ENCODE measurements at places on chromosomes 5 and 9.

DNA sequence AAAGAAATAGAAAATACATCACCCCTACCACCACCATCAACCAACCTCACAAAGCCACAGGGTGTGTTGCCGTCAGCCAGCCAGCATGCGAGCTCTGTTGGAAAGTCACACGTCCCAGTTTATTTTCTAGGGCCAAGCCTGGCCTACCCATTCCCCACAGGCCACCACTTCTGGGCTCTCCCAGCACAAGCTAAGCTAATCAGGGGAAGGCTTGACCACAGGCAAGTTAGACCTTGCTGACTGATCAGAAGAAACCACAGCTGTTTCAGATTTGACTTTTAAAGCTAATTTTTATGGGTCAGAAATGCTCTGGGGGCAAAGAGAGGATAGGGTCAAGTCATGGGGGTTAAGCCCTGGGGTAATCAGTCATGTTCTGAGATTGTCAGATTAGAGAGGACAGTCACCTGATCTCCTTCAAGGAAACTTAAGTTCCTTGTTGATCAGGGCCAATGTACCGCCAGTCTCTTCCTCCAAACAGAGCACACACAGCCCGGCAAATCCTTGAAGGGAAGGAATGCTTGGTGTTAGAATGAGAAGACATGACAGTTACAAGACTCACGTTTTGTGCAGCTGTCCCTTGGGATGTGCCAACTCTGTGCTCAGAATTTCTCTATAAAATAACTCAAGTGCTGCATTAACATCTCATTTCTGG lies 7.6 kb downstream of the SHB start:
- DNase-seq, result no peak

DNA sequence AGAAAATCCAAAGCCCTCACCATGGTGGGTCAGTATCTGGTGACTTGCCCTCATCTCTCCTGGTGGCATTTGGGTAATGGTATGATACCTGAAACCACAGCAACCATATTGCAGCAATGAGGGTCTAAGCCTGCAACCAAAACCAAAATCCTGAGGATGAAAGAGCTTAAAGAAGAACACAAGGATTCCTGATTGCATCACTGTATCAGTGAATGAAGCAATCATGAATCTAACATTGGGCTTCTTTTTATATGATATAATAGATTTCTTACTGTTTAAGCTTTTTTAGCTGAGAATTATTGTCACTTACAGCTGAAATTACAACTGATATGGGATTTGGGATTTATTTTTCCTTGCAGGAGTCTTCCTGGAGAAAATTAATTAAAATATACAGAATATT lies 269.9 kb downstream of the MEF2C start:
- no peak for DNase-seq

DNA sequence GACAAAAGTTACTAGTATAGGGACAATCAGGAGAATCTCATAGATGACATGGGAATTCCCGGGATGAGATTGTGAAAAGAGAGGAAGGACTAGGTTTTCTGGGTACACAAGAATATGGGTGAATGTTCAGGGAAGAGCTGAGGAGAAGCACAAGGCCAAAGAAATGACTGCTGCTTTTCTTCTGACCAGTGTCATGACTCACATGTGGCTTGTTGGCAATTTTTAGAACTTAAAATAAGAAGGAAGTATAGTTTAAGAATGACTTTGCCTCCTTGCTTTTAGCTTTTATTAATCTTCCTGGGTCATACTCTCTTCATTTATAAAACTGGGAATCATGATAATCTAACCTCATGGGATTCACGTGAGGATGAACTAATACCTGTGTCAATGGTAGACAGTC lies 652.4 kb upstream of the MEF2C start:
- DNase-seq, result no peak

DNA sequence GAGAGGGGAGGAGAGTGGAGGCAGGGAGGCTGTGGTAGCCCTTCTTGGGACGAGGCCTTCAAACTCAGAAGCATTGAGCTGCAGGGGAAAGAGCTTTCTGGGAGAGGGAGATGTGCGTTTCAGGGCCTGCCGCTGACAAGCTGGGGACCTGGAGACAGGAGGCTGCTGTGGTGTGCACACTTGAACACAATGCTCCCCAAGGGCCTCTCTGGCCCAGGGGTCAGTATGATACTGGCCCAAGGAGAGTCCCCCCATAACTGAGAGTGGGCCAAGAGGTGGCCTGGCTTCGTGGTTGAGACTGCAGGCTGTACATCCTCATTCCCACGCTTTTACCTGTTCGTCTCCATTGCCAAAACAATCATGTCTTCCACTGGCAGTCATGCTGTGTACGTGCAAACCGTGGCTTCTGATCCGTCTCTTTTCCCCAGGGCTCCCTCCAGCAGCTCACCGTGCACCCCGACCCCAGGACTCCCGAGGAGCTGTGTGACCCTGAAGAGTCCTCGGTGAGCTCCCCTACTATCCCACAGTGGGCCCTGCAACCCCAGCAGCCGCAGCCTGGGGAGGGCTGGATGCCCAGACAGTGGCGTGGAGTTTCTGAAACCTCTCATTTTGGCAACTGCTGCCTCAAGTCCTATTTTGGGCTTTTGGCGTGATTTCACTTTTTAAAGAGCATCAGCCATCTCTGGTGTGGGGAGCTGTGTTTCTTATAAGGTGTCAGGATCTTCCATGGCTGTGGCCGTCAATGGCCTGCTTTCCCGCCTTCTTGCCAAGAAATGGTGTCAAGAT lies 43.4 kb downstream of the COL15A1 start:
- DNase-seq, result no peak

GRCh38 chr5:135264451-135265440 lies 134.3 kb downstream of the MACROH2A1 start:
- DNase-seq, result no peak

DNA sequence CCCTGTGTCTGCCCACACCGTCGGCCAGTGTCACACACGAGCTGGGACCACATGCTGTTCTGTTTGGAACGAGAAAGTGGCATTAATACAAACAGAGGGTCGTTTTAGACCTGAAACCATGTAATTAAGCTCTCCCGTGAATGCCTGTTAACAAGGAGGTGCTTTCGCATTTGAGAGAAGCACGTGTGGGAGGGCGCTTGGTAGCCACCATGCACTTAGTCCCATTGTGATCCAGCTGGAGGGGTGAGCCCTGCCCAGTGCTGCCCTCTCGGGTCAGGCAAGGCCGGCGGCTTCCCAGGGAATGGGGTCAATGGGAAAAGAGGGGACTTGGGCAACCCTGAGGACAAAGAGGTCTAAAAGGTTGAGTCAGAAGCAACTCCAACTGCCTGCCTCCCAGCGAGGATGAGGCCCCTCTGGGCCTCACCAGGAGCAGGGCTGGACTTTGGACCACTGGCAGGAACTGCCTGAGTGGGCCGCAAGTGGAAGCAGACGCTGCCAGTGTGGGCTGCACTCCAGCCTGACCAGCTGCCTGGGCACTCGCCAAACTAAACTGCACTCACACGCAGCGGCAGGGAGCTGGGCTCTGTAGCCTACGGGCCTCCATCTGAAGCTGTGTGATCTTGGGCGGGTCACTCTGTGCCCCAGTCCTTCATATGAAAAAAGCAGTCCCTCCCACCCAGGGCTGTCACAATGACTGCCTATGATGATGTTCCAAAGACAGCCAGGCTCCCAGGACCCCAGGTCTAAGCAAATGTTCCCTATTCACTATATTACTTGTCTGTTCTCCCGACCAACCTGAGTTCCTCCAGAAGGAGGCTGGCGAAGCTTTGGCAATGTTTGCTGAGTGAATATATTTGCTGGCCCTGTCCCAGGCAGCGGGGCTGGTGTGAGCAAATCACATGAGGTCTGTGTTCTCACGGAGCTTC lies 195.7 kb downstream of the CDK5RAP2 start:
- DNase-seq, result no peak

GRCh38 chr5:8057769-8058168 lies 188.8 kb downstream of the MTRR start:
- DNase-seq, result no peak

GRCh38 chr9:26292943-26293342 lies 599.7 kb downstream of the CAAP1 start:
- DNase-seq, result no peak

DNA sequence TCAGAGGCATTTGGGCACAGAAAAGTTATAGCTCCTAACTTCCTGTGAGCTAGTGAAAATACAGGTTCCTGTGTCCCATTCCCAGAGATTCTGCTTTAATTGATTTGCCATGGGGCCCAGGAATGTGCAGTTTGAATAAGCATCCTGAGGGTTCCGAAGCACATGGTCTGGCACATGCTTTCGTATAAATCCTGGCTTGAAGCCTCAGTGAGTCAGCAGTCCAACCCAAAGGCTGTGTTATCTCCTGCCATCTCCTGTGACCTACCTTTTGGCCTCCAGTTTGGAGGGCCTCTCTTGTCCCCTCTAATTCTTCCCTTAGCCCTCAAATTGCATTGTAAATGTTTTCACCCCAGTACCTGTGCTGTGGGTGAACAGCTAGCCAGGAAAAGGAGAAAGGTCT lies 183.8 kb downstream of the NR3C1 start:
- no peak for DNase-seq

GRCh38 chr5:57824047-57824446 lies 341.4 kb upstream of the ACTBL2 start:
- no peak for DNase-seq

DNA sequence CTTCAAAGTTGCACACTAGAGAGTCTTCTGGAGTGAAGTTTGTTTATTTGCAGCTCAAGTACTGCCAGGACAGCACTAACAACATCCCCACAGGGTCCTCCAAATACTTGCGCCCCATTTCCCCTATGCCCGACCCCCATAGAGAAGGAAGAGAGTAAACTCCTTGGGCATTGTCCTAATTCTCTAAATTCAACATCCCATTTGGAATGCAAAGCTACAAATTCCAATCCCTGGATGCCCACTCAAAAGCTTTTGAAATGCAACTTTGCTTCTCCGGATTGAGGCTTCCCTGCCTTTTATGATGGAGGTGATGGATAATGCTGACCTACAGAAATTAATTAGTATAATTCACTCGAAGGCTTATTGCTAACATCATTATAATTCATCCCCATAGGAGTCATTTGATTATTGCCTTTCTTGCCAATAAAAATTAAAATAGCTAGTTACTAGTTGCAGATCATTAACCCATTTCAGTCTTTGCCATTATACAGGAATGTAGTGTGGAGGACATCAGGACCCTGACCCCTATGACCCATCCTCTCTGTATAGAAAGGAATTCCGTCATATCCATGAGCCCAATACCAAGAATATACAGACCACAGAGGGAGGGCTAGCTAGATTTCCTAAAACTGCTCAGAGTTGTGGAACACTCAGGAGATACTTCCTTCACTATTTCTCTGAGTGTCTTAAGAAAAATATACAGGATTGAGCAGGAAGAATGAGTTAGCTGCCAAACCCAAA lies 277.6 kb downstream of the ZNF608 start:
- DNase-seq, result no peak

DNA sequence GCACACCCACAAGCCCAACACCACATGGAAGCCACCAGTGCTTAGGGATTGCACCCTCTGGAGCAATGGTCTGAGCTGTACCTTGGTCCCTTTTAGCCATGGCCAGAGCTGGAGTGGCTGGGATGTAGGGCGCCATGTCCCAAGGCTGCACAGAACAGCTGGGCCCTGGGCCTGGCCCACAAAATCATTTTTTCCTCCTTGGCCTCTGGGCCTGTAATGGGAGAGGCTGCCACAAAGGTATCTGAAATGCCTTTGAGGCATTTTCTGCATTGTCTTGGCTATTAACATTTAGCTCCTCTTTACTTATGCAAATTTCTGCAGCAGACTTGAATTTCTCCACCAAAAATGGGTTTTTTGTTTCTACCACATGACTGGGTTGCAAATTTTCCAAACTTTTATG lies 117.6 kb downstream of the SPOCK1 start:
- DNase-seq, result no peak

DNA sequence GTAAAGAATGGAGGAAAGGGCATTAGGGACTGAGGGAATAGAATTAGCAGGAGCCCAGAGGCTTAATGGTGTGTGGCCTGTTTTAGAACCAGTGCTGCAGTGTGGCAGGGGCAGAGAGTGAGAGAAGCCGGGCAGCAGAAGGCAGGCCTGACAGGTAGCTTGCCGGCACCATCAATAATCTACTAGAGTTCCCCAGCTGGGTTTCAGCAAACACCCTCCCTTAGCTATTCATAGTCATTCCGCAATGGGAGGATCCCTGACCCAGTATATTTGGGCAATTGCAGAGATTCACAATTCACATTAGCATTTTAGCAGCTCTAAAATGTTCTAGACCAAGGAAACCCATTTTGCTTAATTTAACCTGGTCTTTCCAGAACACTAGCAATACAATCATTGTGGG lies 227.8 kb downstream of the ARRDC3 start:
- DNase-seq, result no peak

DNA sequence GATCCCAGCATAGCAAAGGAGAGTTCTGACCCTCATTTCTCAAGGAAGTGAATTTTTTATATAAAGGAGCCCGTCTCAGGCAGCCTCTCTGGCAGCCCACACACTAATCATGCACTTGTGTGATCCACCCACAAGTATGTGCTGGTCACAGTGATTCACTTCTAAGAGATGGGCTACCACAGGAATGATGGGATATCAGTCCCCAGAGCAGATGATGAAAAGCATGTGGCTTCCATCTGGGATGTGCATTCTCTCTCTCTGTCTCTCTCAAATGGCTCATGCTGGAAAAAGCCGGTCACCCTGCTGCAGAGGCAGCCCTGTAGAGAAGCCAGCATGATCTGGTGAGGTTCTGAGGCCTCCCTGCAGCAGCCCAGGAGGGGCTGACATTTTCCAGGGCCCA lies 74.2 kb upstream of the ADCY2 start:
- DNase-seq, result no peak

- DNase-seq, result no peak
Measured at GRCh38 chr9:96459268-96460007, 9.5 kb downstream of the HABP4 start.

- no peak for DNase-seq
Measured at GRCh38 chr9:123960965-123961364, 31.0 kb upstream of the DENND1A start.

GRCh38 chr9:73039271-73040263 lies 86.7 kb upstream of the ALDH1A1 start:
- no peak for DNase-seq

DNA sequence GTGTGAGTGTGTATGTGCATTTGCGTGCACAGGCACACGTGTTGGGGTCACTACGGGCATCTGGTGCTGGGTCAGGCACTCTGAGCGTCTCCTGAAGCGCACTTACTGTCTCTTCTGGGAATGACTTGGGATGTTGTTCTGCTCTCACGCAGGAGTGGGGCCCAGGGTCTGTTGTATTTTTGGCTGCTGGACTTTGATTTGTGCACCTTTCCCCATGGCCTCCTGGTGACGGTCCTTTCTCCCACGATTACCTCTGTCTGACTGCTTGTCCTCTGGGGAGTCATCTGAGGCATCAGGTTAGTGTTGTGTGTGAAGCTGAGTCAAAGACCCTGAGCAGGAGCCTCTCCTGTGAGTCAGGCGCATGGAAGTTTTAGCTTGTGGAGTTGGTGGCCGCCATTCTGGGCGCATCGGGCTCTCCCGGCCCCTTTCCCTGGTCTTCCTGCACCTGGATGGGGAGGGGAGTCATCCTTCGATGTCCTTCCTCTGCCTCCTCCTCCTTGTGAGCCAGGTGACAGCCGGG lies 62.1 kb downstream of the RXRA start:
- no peak for DNase-seq

- no peak for DNase-seq
Measured at GRCh38 chr9:108874058-108874788, 12.2 kb downstream of the ACTL7A start.

- no peak for DNase-seq
Measured at GRCh38 chr5:69315972-69316371, 16.6 kb downstream of the CCDC125 start.
